ENCODE measurements at places on chromosomes 7 and 10.

- DNase-seq: no peak
Observed at GRCh38 chr10:12614177-12614995, 265.0 kb downstream of the CAMK1D start.

GRCh38 chr10:127150136-127150535 lies 46.3 kb downstream of the INSYN2A start:
- no peak for DNase-seq

DNA sequence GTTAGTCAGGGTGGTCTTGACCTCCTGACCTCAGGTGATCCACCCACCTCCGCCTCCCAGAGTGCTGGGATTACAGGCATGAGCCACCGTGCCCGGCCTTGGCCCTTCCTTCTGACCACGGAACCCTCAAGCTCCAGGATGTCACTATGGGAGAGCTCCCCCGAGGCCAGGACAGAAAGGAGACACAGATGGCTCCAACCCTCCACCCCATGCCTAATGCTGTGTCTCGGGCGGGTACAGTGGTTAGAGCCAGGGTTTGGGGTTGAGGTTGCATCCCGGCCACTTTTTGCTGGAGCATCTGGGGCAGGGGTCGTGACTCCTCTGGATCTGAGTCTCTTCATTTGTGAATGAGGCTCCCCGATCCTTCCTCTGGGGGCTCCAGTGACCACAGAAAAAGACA lies 8.1 kb downstream of the MYL10 start:
- DNase-seq: no peak

DNA sequence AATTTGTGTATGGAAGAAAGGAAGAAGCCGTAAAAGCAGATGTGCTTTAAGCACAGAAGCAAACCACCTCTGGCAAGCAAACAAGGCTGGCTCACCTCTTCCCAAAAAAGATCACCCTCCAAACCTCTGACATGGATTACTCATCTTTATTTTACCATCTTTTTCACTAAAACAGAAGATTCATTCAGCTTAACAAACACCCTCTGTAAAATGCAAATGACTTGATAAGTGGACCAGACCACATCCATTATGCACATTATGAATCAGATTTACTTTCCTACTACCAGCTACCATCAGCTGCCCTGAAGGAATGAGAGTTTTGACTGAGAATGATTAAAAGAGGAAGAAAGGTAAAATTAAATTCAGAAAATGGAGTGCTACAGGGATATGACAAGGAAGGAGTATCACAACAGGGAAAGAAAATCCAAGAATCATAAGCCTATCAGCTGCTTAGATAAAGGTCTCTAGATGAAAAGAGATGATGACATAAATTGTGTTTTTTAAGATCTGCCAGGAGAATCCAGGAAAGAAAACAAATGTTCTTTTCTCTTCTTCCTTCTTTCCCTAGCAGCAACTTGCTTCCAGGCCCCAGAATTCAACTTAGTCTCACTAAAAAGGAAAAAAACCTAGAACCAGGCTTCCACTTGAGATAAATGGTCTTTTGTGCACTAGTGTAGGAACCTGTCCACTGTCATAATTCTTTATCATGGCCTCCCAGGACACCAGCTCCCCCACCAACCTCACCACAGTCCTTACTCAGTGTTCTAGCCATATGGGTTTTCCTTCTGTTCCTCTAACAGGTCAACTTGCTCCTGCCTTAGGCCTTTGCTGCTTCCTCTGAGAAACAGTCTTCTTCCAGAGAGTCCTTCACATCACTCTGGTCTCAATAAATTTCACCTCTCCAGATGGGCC lies 47.4 kb downstream of the JAZF1 start:
- no peak for DNase-seq

DNA sequence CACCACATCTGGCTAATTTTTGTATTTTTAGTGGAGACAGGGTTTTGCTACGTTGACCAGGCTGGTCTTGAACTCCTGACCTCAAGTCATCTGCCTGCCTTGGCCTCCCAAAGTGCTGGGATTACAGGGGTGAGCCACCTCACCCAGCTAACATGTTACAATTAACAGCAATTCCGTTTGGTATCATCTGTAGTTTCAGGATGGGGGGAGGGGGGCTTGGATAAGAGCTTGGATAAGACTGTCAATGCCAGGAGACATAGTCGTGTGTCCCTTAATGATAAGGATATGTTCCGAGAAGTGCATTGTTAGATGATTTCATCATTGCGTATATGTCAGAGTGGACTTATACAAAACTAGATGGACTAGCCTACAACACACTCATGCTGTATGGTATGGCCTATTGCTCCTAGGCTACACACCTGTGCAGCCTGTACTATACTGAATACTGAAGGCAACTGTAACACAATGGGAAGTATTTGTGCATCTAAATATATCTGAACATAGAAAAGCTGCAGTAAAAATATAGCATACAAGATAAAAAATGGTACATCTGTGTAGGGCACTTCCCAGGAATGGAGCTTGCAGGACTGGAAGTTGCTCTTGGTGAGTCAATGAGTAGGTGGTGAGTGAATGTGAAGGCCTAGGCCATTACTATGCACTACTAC lies 103.9 kb upstream of the TNS3 start:
- DNase-seq: no peak

GRCh38 chr10:71731791-71732190 lies 12.2 kb upstream of the C10orf105 start:
- DNase-seq: no peak

DNA sequence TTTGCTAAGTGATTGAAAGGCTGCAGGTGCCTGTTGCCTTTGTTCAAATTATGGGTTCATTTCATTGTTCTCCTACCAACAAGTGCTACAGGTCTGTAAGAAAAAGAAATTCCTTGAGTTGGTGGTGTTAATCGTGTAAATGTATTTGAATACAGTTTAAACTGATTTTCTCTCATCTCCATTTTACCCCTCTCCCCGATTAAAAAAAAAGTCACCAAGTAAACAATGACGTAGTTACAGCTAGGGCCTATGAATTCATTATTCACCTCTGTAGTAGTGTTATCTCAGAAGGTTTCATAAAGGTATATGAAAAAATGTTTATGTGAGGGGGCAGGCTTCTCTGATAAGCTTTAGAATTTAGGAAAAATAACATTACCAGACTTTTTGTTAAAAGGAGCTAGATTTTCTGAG lies 1.1 kb downstream of the REEP3 start:
- DNase-seq: peak; percentile 55

DNA sequence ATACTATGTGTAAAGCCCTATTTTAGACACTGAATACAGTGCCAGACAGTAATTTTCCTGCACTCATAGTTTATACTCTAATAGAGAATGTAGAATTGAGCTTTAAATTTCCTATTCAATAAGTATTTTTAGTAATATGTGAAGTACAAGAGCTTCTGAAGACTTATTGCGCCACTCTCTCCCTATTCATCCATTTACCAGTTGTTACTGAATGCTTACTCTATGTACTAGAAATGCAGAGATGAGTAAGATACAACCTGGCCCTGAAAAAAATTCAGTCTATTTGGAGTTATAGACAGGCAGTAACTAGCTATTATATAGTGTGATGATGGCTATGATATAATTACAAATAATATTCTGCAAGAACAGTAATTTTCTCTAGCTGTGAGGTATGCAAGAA lies 98.8 kb downstream of the ADK start:
- no peak for DNase-seq

GRCh38 chr10:35025916-35026315 lies 64.2 kb downstream of the CUL2 start:
- DNase-seq: no peak

DNA sequence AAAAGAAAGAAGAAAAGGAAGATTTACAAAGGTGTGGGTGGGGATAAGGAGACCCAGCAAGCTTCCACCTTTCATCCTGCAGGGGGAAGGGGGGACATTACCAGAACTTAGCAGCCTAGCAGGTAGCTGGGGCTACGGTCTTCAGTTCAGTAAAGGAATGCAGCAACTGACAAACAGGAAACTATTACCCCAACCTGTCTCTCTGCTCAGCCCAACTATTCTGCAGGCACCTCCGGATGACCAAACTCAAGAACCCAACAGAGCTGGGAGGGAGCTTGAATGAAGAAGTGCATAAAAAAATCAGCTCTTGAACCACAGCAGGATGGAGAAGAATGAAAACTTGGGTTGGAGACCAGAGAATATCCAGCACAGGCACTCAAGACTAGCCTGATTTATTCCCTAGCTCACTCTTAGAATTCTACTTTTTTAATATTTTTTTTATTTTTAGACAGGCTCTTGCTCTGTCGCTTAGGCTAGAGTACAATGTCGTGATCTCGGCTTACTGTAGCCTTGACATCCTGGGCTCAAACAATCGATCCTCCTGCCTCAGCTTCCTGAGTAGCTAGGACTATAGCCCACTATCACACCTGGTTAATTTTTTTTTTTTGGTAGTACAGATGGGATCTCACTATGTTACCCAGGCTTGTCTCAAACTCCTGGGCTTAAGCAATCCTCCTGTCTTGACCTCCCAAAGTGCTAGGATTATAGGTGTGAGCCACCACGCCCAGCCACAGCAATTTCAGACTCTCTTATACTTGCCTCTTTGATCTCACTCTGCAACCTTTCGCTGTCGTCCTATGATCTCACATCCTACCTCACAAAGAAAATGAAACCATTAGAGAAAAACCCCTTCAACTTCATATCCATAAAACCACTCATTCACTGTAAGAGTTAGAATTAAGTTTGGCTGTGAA lies 18.5 kb upstream of the C10orf67 start:
- no peak for DNase-seq

DNA sequence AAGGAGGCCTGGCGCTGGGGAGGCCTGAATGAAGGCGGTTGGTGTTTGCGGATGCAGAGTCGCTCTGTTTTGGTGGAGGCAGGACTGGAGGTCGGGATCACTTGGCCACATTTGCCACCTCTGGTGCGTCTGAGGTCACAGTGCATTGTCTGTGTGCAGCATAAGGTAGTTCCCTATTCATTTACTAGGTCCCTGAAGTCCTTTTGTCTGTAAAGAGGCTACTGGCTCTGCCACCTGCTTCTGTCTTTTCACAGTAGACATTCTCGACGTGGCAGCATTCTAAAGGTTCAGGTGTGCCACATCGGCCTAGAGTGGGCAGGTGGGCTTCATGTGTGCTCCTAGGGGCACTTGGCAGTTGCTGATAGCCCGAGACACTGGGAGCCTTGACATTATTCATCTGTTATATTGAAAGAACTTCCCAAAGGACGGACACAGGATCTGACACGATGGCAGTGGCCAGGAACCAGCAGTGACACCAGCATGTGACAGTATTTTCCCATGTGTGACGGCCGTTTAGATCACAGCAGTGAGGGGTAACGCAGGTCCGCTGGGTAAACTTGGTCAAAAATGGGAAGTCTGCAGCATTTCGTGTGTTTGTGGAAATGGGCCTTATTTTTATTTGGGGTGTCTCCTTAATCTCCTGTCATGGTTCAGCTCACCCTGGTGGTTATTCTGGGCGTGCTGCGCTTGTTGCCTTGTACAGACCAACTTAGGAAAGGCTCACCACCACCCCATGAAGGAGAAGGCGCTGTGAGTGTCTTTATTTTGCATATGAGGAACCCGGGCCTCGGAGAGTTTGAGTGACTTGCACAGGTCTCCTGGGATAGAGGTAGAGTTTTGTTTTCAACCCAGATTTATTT lies 5.9 kb downstream of the MGMT start:
- no peak for DNase-seq

DNA sequence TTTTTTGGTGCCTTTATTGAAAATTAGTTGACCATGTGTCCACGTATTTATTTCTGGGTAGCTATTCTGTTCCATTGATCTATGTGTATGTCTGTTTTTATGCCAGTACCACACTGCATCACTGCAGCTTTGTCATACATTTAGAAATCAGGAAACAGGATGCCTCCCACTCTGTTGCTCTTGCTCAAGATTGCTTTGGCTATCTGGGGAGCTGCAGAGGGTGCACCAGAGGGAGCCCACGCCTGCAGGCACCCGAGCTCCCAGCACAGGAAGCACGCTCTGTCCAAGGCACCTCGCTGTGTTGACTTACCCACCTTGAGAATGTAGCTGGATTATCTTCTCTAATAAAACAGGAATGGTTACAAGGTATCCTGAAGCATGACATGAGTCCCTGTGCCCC lies 301.7 kb downstream of the TCERG1L start:
- DNase-seq: no peak

- no peak for DNase-seq
Observed at GRCh38 chr7:119996634-119997033, 276.3 kb upstream of the KCND2 start.
